ENCODE measurements at places on chromosomes 3 and 15.

GRCh38 chr3:52002748-52003147, 7.1 kb upstream of the RPL29 start:
- no peak for DNase-seq

GRCh38 chr3:50275996-50276761, 2.7 kb upstream of the LSMEM2 start:
- no peak for DNase-seq

GRCh38 chr3:21292971-21293370, 458.0 kb downstream of the ZNF385D start:
- no peak for DNase-seq

DNA sequence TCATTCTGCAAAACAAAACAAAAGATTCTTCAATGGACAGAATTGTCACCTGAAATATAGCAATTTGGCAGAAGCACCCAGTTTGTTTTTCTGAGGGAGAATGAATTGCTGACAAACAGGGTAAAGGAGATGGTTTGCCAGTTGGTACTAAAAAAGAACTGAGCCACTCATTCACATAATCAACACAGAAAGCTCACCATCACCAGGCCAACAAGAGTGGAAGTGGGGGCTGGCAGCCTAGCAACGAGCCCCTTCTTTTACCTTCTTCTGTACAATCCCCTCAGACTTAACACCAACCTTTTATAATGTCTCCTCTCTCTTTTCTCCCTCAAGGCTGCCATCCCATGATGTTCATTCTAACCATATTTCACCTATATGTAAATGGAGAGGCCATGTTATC, 5.9 kb downstream of the TOP2B start:
- no peak for DNase-seq

DNA sequence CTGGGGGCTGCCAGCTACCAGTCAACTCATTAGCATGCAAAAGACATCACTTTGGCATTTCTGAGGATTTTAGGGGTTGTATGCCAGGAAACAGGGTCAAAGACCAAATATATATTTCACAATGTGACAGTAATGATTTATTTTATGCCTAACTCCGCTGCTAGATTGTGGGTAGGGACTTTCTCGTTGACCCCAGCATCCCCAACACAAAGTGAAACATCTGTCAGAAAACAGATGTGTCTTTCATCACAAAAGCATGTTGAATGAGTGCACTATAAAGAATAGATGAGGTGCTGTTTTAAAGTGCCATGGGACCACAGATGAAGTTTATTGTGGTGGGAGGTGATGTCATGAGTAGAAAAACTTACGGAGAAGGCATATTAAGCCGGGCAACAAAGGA, 59.7 kb downstream of the ITPR1 start:
- DNase-seq, result no peak

DNA sequence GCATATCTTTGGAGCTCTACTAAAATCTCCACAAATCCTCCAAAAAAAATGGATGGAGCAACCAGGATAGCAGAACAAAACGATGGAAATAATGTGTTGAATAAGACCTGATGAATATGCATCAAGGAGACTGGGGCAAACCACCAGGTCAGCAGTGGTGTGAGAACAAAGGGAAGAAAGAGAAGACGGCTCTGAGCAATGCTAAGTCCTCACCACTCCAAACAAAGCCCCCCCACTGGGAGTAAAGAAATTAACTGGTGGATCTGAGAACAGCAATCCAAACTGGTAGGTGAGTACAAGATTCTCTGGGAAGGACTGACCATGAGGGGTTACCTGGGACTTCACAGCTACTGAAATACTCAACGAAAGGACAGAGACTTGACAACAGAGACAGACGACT, 977.3 kb downstream of the TBL1XR1 start:
- no peak for DNase-seq
